ENCODE measurements at places on chromosomes 6 and 20.

DNA sequence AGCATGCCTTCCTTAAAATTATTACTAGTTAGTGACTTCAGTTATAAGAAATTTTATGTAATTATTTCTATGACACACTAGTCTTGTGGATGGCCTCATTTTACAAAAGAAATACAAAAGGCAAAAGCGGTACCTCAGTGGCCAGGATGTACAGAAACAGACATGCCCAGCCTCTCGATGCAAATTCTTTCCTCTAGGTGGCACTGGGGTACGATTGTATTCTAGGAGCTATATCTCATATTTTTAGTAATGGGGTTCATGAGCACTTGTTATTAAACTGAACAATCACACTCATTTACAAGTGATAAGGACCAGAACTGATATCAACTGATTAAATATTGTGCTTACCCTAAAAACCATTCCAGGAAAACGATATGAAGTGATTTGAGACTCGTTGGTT is 59.8 kb downstream of the SOD2 start:
- DNase-seq = no peak

- DNase-seq = no peak
Measured at GRCh38 chr20:63322146-63322932, 29.4 kb downstream of the COL20A1 start.

DNA sequence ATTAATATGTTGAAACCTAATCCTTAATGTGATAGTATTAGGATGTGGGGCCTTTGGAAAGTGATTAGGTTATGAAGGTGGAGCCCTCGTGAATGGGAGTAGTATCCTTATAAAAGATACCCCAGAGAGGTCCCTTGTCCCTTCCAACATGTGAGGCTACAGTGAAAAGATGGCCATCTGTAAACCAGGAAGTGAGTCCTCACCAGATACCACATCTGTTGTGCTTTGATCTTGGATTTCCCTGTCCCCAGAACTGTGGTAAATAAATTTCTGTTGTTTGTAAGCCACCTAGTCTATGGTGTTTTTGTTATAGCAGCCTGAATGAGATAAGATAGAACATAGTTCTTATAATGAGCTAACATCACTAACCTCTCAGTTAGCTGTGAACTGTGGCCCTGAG is 16.6 kb upstream of the CALHM6 start:
- DNase-seq = no peak

DNA sequence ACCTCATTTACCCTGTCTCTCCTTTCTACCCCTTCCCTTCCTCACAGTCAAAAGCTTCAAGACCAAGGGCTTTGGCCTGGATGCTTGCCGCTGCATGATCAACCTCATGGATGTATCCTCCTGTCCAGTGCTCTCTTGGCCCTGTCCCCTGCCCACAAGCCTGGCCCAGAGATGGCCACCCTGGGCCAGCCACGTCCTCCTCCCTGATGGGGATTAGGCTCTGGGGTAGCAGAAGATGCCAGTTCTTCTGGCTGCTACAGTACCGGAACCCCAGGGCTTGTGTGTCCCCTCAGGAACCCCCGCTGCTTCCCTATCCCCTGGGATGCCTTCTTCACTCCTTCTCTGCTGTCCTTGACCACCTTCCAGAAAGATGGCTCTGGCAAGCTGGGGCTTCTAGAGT is 22.3 kb downstream of the CAPN11 start:
- DNase-seq = no peak

GRCh38 chr6:159259441-159260125 is 90.4 kb downstream of the FNDC1 start:
- no peak for DNase-seq

DNA sequence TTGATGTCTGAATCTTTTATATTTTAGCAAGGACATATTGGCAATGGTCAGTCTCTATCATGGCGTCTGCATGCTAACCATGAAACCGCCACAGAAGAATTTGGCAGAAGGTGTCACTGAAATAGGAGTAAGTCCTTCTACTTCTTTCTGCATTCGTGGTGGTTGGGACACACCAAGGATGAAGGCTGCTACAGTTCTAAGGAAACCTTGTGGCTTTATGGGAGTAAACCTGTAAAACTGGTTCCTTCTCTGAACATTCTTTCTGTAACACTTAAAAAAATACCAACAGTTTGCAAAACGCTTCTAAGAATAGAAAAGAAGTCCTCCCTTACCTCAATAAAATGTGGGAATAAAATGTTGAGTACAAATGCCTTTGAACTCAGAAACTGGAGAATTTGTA is 195.3 kb downstream of the SLC24A3 start:
- no peak for DNase-seq

DNA sequence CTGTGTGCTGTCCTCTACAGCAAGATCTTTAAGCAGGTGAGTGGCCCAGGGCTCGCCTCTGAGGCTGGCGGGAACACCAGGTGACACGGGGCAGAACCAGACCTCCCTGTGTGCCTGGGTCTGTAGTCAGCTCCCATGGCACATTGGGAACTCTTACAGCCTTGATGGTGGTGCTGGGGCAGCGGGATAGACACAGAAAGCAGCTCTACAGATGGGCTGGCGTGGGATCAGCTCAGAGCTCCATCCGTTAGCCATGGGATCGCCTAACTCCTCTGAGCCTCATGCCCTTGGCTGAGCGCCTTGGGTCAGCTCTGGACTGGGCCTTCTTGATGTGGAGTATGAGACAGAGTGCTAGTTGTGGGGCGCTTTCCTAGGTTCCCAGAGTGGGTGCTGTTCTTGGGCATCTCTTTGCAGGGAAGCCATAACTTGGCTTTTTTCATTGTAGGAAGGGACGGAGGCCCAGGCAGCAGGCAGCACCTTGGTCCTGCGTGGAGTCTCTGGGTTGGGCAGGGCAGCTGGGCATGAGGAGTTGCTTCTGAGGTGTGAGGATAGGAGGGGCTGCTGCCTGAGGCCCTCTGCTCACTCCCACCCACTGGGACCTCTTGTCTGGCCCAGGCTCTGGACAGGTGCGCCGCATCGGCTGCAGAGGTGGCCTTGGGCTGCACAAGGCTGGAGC is 51.3 kb downstream of the EFCAB8 start:
- DNase-seq = no peak

DNA sequence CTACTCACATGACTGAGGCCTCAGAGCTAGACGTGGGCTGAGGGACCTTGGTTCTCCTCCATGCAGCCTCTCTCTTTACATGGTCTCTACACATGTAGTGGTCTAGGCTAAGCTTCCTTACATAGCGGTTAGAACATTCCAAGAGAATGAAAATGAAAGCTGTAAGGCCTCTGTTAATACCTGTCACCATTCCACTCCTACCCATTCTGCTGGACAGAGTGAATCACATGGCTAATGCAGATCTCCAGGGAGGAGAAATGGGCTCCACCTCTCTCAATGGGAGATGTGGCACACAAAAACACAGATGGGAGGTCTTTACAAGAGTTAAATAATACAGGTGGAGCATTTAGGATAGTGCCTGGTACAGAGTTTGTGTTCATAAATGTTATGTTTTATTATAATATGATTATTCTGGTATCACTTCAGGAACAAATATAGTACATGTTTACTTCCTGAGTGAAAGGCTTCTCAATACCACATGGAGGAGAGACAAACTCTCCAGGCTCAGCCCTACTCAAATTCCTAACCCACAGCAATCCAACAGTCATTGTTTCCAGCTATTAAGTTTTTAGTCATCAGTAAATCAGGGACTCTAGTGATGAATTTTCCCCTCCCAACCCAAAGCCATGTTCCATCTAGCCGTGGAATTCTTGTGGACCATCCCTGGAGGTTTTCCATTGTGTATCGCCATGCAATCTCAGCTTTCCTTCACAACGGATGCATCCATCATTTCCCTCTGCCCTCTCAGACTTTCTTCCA is 57.9 kb downstream of the ISM1 start:
- no peak for DNase-seq

GRCh38 chr6:35258336-35258735 is 1.2 kb upstream of the ZNF76 start:
- DNase-seq = no peak

GRCh38 chr6:149366267-149366921 is 33.7 kb upstream of the SUMO4 start:
- DNase-seq = no peak

DNA sequence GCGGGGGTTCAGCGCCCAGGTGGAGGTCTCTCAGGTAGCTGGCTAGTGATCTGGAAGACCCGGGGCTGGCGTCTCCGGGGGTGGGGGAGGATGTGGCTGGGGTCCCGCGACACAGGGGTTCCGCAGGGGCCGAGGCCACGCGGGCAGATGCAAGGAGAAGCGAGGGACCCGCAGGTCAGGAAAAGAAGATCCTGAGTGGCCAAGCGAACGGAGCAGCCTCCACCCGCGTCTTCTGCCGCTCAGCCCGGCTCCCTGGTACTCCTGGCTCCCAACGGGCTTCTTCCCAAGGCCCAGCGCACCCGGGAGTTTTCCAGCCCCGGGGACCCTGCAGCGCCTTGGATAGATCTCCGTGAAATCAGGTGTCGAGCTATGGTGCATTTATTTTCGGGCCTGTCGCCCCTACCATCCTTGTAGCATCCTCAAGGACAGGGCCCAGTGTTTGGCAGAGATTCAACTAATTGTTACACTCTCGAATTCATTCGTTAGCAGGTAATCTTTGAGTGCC is 682 bp upstream of the CHD6 start:
- DNase-seq = peak; percentile 19

GRCh38 chr6:89789980-89790379 is 29.6 kb downstream of the MDN1 start:
- DNase-seq = no peak

DNA sequence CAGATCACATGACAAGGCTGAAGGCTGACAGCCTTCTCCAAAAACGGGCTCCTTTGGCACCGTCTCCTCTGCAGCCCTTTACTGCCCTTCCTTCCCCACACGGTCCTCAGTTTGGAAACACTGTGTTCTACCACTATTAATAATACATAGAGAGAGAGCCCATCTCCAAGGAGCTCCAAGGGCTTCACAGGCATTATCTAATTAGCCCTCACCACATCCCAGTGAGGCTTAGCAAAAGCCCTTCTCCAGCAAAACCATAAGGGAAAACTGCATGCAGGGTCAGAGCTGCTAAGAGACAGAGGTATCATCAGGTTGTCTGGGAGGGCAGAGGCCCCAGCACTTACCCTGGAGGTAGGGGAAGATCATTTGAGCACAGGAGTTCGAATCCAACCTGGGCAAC is 169.3 kb upstream of the JARID2 start:
- DNase-seq = no peak

DNA sequence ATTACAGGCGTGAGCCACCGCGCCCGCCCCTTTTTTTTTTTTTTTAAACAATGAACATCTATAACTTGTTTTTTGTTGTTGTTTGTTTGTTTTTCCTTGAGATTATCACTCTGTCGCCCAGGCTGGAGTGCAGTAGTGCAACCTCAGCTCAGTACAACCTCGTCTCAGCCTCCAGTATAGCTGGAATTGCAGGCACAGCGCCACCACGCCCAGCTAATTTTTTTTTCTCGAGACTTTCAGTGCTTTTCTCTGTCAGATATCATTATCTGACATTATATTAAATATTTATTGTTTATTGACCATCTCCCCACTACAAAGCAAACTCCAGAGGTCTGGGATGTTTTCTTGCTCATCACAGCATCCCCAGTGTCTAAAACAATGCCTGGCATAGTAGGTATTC is 2.3 kb upstream of the DLK2 start:
- DNase-seq = no peak

- DNase-seq = no peak
Measured at GRCh38 chr20:4885877-4886276, 115.4 kb downstream of the SLC23A2 start.

- DNase-seq = no peak
Measured at GRCh38 chr6:84688141-84688873, 76.1 kb downstream of the TBX18 start.

- DNase-seq = no peak
Measured at GRCh38 chr6:65667916-65668656, 38.9 kb downstream of the EYS start.

- peak; percentile 58 for DNase-seq
Measured at GRCh38 chr6:155382338-155382685, 68.0 kb upstream of the TFB1M start.

DNA sequence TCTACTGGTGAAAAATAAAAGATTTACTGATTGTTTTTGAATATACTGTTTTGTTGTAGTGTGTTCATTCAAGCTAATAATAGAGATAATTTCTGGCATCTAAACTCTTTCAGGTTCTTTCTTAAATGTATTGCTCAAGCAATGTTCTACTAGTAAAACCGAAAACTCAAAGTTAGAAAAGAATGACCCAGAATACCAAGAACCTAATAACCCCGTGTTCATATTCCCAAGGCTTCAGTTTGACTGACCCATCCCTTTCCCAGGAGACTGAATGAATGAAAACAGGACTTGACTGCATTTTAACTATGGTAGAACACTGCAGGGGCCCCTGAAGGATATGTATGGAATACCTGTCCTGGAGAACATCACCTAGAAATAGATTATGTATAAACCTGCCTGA is 375.3 kb downstream of the MAFB start:
- DNase-seq = no peak

All from AG08396 (cell line).